ENCODE measurements at places on chromosomes 3 and 15.

DNA sequence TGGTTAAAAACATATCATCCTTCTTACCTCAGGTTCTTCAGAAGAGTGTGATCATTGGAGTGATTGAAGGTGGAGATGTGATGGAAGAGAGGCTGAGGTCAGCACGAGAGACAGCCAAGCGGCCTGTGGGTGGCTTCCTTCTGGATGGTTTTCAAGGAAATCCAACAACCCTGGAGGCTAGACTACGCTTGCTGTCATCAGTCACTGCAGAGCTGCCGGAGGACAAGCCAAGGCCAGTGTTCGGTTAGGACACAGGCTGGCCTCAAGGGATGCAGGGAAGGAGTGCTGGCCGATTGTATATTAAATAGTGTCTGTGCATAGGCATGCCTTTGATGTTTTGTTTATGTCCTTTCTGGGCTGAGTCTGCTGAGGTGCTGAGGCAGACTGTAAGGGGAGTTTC, 20.2 kb downstream of the QTRT2 start:
- DNase-seq: no peak

GRCh38 chr3:124360155-124360554, 368.2 kb upstream of the ROPN1 start:
- no peak for DNase-seq

DNA sequence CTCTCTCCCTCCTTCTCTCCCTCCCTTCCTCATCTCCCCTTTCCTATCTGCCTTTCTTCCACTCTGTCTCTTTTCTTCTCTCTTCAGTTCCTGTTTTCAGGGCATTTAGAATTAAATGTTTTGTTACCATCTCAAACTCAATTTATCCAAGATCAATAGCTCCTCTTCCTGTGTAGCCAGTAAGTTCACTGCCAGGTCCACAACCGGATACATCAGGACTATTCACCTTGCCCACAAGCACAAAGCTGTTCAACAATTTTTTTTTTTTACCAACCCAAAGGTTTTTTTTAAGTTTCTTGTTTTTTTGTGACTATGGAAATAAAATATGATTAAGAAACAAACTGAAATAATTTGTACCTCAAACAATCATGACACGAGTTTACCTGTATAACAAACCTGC, 26.1 kb downstream of the FBN1 start:
- DNase-seq: no peak

GRCh38 chr3:80307844-80308243, 540.0 kb upstream of the ROBO1 start:
- no peak for DNase-seq

GRCh38 chr3:133926736-133927539, 31.3 kb upstream of the RAB6B start:
- no peak for DNase-seq
